ENCODE measurements at places on chromosomes 2 and 18.

DNA sequence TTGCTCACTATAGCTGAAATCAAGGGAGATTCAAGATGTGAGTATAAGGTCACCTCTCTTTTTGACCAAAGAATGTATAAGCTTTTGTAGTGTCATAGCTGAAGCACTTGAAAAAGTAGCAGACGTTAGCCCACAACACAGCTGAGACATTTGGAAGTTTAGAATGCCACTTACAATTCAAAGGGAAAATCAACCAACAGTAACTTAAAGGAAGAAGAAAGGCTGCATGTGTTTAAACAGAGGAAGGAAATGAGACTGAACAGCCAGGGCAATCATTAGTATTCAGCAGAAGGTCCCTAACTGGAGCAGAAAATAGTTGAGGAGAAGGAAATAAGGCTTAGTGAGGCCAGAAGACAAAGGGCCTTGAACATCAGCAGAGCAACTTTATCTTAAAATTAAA lies 23.5 kb upstream of the SCG2 start:
- DNase-seq = peak; percentile 44

- DNase-seq = peak; percentile 6
Measured at GRCh38 chr2:182101263-182101662, 115.6 kb downstream of the PPP1R1C start.

DNA sequence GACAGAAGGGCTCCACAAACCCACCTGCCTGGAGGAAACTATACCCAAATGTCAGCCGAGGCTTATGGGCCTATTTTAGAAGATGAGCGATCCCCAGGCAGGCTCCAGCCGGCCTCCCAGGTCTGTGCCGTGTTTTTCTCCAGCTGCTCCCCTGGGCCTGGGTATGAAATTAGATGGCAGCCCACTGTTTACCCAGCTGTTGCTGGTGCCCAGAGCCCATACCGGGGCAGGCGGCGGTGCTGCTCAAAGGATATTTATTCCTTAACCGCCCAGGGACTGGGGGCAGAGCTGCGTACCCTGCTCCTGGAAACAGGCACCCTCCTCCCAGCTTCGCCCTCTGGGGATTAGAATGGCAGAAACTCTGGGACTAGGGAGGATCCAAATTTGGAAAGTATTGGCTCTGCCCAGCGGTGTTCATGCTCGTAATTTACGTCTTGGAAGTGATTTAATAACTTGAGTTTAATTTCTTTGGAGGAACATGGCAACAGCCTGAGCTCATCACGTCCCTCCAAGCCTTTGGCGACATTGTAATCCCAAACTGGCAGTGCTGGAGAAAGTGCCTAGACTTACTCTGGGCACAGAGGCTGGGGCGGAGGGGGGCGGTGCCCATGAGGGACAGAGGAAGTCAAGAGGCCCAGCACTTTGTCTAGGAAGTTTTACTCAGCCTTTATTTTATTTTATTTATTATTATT lies 199.2 kb downstream of the KLHL29 start:
- DNase-seq = no peak

GRCh38 chr2:1701556-1702185 lies 42.6 kb downstream of the PXDN start:
- no peak for DNase-seq

DNA sequence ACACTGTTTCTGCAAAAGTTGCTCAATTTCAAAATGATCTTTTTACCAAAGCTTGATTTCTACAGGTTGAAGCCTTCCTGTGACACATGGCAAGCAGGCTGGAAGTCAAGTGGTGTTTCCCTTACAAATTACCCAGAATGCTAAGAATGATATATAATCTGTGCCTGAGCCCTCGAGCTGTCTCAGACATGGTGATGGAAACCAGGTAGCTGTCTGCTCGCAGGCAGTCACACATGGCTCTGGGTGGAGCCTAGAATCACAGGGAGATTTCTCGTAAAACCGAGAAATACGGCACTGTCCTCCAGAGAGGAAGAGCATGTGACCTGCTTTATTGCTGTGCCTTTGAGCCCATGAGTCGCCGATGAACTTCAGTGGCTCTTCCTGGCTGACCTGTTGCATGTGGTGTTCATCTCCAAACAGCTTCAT lies 392.9 kb downstream of the ZNF521 start:
- no peak for DNase-seq

- no peak for DNase-seq
Measured at GRCh38 chr2:180872255-180872654, 108.2 kb upstream of the UBE2E3 start.

- peak; percentile 31 for DNase-seq
Measured at GRCh38 chr2:200338692-200339091, 32.2 kb downstream of the SPATS2L start.

DNA sequence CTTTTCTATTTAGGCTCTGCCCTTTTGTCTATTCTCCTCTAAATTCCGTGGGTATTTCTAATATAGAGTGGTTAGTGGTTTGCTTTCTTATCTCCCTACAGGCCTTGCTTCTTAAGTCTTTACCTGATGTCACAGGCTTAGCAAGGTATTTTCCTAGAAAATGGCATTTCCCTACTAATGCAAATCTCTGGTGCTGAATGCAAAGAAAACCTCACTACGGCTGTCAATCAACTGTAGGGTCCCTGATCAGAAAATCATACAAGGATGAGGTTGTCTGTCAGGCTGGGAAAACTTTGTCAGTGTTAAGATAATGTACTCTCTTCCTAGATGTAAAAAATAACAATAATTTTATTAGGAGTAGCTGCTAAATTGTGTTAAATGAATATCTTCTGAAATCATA lies 27.1 kb upstream of the DSC1 start:
- DNase-seq = no peak

DNA sequence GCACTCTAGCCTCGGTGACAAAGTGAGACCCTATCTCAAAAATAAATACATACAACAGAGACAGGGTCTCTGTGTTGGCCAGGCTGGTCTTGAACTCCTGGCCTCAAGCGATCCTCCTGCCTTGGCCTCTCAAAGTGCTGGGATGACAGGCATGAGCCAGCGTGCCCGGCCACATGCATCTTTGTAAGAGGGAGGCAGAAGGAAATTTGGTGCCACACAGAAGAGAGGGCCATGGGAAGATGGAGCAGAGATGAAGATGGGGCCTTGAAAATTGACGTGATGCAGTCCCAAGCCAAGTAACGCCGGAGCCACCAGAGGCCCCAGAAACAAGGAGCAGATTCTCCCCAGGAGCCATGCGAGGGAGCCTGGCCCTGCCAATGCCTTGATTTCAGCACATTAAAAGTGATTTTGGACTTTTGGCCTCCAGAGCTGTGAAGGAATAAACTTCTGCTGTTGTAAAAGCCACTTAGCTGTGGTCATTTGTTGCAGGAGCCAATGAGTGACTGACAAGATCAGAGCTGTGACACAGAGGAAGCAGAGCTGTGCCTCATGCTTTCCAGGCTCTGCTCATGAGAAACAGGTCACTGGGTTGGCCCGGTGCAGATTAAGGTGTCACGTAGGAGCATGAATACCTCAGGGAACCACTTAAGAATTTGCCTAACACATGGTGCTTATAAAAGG lies 2.7 kb upstream of the SLC66A2 start:
- peak; percentile 34 for DNase-seq

GRCh38 chr18:26941584-26941983 lies 76.1 kb upstream of the AQP4 start:
- no peak for DNase-seq

DNA sequence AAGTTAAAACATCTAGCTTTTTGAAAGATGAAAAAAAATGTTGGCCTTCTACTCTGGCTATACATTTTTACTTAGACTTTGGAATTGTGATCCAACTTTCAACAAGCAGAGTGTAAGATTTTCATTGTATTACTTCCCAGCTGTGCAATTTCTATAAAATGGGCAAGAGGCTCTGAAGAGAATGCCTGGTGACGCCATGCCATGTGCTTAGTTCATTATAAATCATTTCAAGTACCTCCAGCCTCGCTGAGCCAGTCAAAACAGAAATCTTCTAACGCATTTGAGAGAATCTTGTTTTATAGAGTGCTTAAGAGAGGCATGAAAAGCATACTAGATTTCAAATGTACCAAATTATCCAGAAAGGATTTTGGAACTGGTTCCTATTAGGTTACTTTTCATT lies 10.1 kb upstream of the STK17B start:
- DNase-seq = no peak

GRCh38 chr18:25144820-25145219 lies 207.1 kb downstream of the ZNF521 start:
- DNase-seq = no peak

- peak; percentile 69 for DNase-seq
Measured at GRCh38 chr2:220243571-220243970, 616.1 kb downstream of the SLC4A3 start.

- no peak for DNase-seq
Measured at GRCh38 chr2:23502096-23502495, 117.1 kb downstream of the KLHL29 start.

DNA sequence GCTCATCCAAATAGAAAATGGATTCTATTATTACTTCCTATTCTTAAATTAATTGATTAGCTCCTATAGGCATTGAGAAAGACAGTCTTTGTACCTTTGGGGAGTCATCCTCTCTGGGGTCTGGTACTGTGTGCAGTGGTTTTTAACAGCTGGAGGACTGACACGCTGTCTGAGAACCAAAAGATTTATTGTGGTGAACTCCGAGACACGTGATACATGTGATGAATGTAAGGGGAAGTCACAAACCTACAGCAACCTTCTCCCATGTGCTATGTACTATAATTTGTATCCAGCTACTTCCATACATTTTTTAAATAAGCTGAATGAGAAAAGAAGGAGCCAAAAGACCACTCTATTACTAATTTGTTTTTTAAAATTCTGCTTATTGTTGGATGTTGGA lies 133.7 kb downstream of the GALNT3 start:
- DNase-seq = peak; percentile 1

DNA sequence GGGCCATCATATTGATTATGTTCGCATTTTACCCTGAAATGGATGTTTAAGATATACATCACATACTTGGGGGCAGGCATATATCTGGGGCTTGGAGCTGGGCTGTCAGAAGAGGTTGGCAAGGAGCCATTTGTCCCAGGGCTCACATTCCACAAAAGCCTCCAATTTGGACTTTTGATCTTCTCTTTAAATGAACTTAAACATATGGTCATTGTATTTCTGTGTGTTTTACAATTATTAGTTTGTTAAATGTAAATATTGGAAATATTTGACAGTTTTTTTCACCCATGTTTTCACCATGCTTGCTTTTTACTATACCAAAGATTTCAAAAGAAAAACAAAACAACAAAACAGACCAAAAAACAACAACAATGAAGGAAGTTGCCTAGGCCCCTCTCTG lies 165.8 kb upstream of the MEIS1 start:
- DNase-seq = no peak

DNA sequence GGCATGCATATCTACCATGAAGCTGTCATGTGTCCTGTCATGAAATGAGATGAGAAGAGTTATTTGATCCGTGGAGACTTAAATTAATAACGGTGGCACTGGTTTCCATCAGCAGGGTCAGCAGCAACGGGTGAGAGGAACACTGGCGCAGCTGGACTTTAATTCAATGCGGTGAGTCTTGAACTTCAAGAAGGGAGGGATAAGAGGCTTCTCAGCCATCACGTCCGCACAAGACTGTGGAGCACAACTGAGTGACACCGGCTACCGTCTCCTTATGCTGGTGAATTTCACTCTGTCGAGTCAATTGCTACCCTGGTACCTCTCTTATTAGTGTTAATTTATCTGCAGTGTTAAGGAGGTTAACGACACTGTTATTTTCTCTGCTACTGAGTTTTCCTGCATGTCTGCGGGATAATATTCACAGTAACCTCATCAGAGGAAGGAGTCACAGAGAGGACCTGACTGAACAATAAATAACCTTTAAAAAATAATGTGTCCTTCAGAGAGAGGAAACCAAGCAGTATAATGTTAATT lies 236.8 kb downstream of the EPHA4 start:
- DNase-seq = no peak

DNA sequence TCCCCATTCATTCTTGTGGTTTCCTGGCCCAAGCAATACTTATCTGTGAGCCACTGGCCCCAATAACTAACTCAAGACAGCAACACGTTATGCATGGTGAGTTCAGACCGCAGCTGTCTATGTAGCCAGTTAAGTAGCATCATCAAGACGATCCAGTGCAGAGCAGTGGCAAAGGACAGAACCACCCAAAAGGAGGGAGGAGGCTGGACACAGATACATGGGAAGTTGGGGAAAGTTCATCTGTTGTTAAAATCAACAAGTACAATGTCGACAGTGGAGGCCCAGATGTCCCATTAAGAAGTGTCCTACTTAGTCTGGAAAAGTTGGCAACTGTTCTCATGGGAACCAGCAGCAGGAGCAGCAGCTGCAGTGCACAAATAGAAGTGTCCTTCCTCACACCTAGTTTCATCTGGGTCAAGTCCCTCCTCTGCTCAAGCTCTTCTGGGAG lies 106.9 kb upstream of the THOC1 start:
- DNase-seq = peak; percentile 6

DNA sequence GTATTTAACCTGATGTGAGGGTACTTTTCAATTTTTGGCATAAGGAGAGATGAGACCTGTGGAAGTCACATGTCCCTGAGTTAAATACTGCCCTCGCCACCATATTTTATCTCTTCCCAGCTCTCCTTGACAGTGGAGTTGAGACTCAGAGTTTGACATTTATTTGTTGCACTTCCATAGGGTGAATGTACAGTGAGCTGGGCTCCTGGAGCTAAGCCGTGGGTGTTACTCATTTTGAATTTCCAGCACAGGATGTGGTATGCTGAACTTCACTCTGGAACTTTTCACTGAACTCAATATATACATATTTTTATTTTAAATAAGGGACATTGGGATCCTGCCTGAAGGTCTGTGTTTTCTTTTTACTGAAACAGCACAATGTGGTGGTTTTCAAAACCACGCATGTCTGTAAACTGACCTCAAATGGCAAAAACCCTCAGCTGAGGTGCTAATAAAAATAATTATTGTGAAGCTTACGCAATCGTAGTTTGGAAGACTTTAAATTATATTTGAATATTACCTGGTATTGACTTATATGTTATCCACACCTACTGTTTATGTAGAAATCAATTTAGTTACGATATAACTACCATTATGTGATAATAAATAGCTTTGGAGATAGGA lies 12.1 kb downstream of the RNF144A start:
- DNase-seq = peak; percentile 21

GRCh38 chr2:172198908-172199307 lies 96.2 kb upstream of the DLX2 start:
- DNase-seq = peak; percentile 12

DNA sequence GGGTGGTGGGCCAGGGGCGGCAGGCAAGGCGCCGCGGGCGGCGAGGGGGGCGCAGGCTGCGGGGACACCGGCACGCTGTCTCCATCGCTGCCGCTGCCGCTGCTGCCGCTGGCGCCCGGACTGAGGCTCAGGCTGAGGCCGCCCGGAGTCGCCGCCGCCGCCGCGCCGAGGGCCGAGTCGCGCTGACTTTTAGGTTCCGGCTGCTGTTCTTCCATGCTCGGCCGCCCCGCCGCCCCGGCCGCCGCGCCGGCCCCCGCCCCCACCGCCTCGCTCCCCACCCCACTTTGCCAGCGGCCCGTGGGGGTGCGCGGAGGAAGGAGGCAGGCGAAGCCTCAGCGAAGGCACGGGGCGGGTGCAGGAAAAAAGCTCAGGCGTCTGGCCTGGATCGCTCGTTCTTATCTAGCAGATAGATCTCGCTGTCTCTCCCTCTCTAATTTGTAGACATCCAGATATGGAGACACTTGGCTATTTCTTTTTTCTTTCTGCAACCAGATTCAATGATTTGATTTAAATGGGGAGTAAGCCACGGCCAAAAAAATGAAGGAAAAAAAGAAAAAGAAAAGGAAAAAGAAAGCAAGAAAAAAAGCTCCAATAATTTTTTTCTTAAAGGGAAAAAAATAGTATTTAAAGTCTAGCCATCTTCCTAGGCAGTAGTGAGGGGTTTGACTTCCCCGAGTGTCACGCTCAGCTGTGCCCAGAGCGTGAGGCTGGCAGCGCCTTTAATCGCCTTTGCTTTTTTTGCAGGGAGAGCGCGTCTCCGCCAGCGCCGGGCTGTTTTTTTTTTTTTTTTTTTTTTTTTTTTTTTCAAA lies at the start of gene EN1:
Gene EN1, minus strand, starts transcription at position 696 of the 809 bp plus-strand sequence. Its CDS starts 481 bp downstream, at position 215.
- no peak for DNase-seq

- DNase-seq = no peak
Measured at GRCh38 chr2:105867587-105867986, 122.9 kb downstream of the NCK2 start.

Measured in MV-4-11 (cell line).